NCI-H2107 (cell line): ENCODE measurements at places on chromosomes 7 and 10.
A peak's percentile ranks its signal among the peaks of the same experiment; 100 is the strongest.

DNA sequence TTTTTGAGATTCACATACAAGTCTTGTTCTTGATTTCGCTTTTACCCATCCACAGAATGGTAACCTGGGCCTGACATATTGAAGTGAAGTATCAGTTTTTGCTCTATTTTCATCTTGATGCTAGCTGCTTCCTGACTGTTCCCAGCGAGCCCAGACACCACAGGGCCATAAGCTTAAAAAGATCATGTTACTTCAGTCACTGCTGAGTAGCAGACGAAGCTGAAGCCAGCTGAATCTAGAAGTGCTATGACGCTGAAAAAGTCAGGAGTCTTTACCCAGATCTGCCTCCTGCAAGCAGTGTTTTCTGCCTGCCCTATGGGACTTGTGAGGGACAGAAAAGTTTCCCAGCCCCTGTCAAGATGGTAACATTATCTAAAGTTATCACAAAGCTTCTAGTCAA is 2.7 kb upstream of the PRXL2A start:
- peak; percentile 36 for DNase-seq

- DNase-seq = no peak
Measured at GRCh38 chr10:84783386-84783785, 455.0 kb downstream of the CCSER2 start.

DNA sequence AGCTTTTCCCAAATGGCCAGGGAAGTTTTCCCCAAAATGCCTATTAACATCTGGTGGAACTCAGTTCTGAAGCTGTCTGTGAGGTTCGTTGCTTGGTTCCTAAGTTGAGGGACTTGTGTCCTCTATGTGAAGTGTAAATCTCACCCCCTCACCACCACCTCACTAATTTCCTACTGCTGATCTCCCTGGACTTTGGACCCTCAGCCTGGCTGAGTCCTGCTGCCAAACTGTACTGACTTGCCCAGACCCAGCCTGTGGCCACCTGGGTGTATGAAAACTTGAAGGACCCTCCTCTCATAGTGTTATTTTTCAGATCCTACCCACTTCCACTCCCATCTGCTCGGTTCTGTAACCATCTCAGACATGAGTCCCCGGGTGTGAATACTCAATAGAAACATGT is 94.9 kb downstream of the MET start:
- no peak for DNase-seq

DNA sequence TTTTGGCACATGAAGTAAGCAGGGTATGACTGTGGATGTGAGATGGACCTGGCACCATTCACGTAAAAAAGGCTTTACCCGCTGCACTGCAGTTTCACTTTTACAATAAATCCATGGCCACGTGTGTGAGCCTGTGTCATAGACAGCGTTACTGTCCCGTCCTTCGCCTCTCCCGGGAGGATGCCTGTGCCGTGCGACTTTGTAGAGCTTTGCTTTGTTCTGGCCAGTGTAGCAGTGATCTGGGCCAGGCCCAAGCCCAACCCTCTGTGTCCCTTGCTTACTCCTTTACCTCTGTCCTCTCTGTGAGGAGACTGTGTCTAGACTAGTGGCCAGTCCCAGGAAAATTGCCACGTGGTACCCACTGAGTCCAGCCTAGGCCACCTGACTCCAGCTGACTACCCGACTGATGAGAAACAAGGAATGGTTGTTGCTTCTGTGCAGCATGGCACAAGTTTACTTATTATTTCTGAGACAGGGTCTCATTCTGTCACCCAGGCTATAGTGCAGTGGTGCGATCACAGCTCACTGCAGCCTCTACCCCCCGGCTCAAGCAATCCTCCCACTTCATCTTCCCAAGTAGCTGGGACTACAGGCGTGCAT is 48.1 kb downstream of the JAKMIP3 start:
- DNase-seq = no peak

DNA sequence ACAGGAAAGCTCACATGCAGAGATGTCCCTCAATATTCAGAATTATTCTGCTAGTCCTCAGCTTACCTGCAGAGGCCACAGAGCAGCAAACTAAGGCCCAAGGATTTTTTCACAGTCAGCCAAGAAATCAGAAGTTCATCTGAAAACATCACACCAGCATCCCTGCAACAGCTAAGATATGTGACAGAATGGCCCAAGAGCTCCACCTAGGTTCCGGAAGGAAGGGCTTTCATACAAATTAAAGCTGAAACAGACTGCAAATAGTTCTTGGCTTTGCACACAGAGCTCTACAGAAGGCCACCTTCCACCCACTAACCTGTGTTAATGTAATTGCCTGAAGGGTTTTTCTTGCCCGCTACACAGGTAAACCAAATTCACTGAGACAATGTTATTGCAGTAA is 438.8 kb upstream of the C7orf33 start:
- DNase-seq = no peak

DNA sequence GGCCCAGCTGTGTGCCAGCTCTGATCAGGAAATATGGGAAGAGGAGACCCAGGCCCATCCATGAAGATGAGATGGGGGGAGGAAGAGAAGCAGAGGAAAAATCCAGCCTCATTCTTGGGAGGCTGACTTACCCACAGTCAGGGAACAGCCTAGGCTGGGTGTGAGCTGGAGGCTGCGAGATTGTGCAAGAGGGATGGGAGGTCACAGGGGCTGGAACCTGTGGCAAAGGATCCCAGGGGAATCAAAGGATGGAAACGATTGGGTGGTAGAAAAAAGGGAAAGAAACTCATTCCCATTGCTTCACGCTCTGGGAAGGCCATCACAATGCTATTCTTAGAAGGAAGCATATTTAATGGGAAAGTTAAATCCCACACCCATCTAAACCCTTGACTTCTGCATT is 26.7 kb upstream of the CRHR2 start:
- no peak for DNase-seq

- no peak for DNase-seq
Measured at GRCh38 chr7:22726907-22727713, at the start of gene IL6. TSS of gene IL6 (plus strand) at chr7:22727200. CDS start at chr7:22727263, 63 bp downstream.

DNA sequence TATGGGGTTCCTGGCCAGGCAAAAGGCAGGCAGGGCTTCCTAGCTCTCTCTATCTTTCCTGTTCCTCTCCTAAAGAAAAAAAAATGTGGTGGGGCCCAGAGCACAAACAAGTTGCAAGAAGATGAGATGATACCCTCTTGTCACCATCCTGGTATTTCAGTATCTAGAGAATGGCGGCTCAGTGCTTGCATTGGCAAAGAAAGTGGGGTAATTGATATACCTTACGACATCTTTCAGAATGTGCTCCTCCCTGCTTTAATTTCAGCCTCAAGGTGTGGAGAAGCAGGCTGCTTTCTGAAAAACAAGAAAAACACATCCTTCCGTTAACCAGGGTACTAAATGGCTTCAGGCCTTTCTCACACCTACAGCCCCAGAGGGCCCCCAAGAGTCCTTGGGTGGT is 34.5 kb upstream of the CUX1 start:
- no peak for DNase-seq

DNA sequence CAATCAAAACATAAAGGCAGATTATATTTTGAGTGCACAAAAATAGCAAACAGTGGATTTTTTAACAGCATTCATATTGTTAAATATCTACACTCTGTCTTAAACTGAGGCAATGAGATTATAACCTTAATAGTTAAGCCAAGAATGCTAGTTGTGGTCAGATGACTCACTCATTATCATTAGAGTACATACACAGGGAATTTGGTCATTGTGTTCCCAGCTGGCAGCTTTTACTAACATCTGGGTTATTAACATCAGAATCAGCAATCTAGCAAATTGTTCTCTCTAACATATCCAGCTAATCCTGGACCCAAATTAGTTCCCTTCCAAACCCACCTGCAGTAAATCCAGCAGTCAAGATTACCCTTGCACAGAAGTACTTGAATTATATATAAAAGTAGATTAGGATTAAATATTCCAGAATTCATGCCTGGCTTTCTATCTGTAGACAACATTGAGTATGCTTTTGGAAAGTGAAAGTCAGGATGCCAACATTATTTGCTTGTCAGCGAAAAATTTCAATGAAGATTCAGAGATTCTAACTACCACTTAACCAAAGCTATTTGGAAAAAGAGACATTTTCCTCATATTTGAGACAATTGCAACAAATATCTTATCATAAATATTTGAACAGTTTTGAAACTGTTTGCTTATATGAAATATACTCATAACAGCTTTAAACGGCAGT is 1035.6 kb upstream of the PHF14 start:
- DNase-seq = no peak

DNA sequence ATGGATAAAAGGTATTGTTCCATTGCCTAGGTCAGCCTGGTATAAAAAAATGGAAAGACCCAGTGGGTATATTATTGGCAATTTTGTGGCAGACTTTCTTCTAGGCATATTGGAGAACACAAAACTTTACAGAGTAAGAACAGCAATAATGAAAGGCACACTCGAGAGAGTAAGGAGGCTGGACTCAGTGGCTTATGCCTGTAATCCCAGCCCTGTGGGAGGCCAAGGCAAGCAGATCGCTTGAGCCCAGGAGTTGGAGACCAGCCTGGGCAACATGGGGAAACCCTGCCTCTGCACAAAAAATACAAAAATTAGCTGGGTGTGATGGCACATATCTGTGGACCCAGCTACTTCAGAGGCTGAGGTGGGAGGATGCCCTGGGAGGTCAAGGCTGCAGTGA is 158.2 kb downstream of the FAM107B start:
- DNase-seq = no peak

DNA sequence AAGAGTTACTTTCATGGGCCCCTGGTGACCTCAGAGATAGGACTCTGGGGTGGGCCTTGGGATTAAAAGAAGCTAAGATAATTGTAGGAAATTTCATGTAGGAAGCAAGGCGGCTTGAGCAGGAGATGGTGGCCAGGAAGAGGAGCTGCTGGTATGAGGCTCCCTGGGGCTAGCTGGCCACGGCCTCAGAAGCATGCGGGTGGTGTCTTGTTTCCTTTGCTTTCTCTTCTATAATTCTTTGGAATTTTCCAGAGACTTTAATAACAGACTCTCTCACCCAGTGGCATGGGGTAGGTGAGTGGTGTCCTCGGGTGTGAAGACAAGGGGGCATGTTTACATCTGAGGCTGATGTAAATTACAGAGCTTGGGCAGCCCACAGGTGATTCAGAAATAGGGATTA is 41.9 kb upstream of the KDM7A start:
- no peak for DNase-seq

DNA sequence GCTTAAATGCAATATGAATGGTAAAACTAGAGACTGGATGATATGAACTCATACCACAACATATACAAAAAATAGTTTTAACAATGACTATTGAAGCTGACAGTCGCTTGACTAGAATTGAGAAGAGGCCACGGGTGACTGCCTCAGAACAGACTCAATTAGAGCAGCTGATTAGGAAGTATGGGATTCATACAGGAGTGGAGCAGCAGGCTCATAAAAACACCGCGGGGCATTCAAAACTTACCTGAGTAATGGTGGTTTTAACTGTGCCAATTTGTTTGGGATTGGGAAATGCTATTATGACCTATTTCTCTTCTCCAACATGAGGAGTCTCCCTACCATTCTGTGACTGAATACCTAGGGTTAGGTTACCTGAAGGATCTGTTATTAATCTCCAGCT is 2.1 kb downstream of the CADPS2 start:
- DNase-seq = no peak

DNA sequence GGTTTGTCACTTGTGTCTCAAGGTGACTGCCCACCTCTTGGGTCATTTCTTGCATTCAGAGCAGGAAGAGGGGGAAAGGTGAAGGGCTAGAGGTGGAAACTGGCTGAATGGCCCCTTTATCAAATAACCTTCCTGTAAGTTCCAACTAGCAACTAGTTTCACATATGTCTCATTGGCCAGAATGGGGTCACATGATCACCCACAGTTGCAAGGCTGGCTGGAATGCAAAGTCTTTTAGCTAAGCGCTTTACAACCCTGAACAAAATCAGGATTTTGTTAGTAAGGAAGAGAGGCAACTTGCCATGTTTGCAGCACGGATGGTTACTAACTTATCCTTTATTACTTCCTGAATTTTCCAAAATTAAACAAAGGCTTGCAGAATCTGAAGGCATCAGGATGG is 156.3 kb downstream of the EMX2 start:
- DNase-seq = no peak

GRCh38 chr10:12529976-12530375 is 180.6 kb downstream of the CAMK1D start:
- DNase-seq = no peak

GRCh38 chr10:42951486-42952251 is 125.2 kb upstream of the RET start:
- DNase-seq = no peak

GRCh38 chr10:124827474-124827873 is 25.9 kb downstream of the ABRAXAS2 start:
- no peak for DNase-seq

DNA sequence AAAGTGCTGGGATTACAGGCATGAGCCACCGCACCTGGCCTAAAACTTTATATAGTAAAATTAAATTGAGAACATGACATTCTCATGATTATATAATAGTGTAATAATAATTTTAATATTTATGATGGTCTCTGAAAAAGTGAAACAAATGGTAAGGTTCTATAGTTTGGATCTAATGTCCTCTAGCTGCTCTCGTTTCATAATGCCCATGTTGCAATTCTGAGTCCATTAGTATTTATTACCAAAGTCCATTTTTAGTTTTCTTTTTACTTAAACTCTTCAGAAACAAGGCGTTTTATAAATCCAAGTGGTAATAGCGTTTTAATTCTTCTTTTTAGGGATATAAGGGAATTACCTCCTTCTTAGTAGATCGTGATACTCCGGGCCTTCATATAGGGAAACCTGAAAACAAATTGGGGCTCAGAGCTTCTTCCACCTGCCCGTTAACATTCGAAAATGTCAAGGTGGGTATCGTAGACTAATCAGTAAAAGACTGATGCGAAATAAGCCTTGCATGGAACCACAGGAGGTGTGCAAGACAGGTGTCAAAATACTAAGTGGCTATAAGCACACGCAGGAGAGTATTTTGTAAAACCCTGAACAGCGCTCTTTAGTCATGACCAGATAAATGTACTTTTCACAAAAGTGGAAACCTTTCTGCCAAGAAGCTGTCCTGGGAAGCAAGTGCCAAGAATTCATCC is 34.1 kb downstream of the ACADSB start:
- DNase-seq = no peak

- no peak for DNase-seq
Measured at GRCh38 chr10:84114088-84114667, 25.1 kb upstream of the GHITM start.

- DNase-seq = no peak
Measured at GRCh38 chr7:91852263-91852741, 28.2 kb downstream of the MTERF1 start.

GRCh38 chr7:102119213-102119651 is 167.4 kb upstream of the SH2B2 start:
- no peak for DNase-seq

DNA sequence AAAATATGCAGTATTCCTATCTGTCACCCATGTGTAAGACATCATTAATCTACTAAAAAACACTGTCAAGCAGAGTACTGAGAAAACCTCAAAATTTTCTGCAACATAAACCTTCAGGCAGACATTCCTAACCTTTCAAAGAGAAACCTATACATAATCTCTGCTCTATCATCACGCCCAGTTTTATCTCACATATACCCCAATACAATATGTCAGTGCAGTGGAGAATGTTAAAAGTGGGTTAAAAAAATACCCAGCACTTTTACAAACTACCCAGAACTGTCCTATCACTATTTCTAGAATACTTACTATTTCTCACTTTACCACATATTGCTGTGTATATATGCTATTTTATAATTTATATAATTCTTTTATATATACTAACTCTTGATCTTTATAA is 922.0 kb upstream of the SORCS1 start:
- no peak for DNase-seq

GRCh38 chr7:122626785-122627184 is 72.1 kb downstream of the RNF133 start:
- no peak for DNase-seq

- DNase-seq = no peak
Measured at GRCh38 chr7:139479620-139480019, 3.9 kb downstream of the KLRG2 start.

GRCh38 chr7:149637911-149638565 is 135.3 kb downstream of the ZNF467 start:
- DNase-seq = no peak
